ENCODE measurements at places on chromosomes 5 and 9. TPM values are rescaled to one million over a fixed set of nuclear protein-coding genes. Genes with fewer than 3 reads are reported as not detected.

DNA sequence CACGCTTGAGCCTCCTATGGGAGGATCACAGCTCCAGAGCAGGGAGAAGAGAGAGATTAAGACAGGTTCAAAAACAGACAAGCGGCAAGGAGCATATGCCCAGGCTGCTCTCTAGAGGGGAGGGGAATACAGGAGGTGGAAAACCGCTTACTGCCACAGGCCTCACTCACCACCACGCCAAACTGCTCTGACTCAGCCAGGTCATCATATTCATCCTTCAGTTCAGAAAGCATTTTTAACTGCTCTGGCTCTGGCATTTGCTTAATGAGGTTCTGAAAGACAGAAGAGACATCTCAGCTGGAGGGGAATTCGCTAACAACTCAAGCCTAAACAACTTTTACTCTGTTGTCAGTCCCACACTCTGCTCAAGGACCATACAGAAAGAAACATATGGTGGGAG is 40.1 kb downstream of the PCDHGC5 start:
- H3K4me3 ChIP-seq, result no peak overlapping the region
- H3K27ac ChIP-seq, result no peak overlapping the region
- H3K4me1 ChIP-seq, result no peaks in the 10 kb centered on the region
- peaks cover 93% of the 10 kb centered on the region for H3K36me3 ChIP-seq
- H3K27me3 ChIP-seq, result no peaks in the 10 kb centered on the region

The TRIM36 gene
- polyA plus RNA-seq, result 1.9 TPM

The GAS1 gene
- 0.18 TPM for polyA plus RNA-seq

GRCh38 chr5:41636605-41637004 is 126.2 kb upstream of the PLCXD3 start:
- H3K4me1 ChIP-seq, result no peaks in the 10 kb centered on the region
- H3K4me3 ChIP-seq, result no peak overlapping the region
- DNase-seq, result no peak
- H3K27ac ChIP-seq, result no peak overlapping the region
- no peaks in the 10 kb centered on the region for H3K36me3 ChIP-seq

DNA sequence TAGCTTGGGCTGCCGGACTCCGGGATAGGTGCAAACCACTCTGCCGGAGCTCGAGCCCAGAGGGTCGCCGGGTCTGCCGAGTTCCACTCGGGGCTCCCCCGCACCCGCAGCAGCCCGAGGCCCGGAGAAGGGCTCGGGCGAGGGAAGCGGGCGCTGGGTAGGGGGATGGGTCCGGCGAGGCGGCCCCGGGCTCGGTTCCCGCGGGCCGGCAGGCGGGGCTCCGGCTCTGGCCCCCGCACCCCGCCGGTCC is 507 bp downstream of the RICTOR start:
- H3K27ac ChIP-seq, result peak overlapping the region; percentile 93
- peak overlapping the region; percentile 92 for H3K4me3 ChIP-seq
- peaks cover 12% of the 10 kb centered on the region for H3K36me3 ChIP-seq
- peaks cover 28% of the 10 kb centered on the region for H3K4me1 ChIP-seq
- DNase-seq, result no peak
- H3K27me3 ChIP-seq, result no peaks in the 10 kb centered on the region

The LURAP1L gene
- polyA plus RNA-seq, result not detected

DNA sequence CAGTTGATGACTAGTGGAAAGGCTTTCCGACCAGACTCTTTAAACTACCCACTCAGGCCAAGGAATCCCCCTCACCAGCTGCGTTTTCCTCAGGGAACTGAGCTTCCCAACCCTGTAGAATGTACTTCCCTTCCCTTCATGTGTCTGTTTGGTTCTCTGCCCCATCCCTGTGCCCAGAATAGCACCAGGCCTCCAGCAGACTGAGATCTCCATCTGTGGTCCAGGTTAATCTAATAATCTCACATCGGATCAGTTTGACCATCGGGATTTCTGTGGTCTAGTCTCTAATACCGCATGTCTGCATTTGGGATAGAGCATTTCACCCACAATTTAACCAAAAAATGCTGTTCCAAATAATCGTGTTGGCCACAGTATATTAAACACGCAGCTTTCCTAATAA is 237.2 kb downstream of the ROR2 start:
- peaks cover 5% of the 10 kb centered on the region for H3K4me1 ChIP-seq
- H3K36me3 ChIP-seq, result no peaks in the 10 kb centered on the region
- no peak overlapping the region for H3K27ac ChIP-seq
- H3K4me3 ChIP-seq, result no peak overlapping the region
- no peak for DNase-seq

GRCh38 chr5:164336906-164337305 is 831.5 kb downstream of the MAT2B start:
- H3K27ac ChIP-seq, result no peak overlapping the region
- H3K4me1 ChIP-seq, result no peaks in the 10 kb centered on the region
- DNase-seq, result no peak
- H3K4me3 ChIP-seq, result no peak overlapping the region
- no peaks in the 10 kb centered on the region for H3K36me3 ChIP-seq
- no peaks in the 10 kb centered on the region for H3K27me3 ChIP-seq

The ACSL6 gene
- 0.45 TPM for polyA plus RNA-seq

The ANXA2R gene
- 2.3 TPM for polyA plus RNA-seq

The HTR4 gene
- polyA plus RNA-seq, result not detected

DNA sequence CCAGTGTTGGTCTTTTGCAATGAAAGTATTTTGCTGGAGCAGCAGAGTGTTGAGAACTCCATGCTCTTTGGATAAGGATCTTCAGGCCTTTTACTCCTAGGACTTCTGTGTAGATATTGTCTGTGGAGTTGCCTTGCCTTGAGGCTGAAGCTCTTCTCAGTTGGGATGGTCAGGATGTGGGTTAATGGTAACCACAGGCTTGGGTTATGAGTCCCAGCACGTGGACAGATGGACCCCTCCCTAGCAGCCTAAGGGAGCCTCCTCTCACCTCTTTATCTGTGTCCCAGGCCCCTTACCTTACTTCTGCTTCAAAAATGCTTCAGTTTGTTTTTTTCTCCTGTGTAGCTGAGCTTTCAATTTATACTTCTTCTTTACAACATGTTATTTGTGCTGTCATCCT is 109.9 kb downstream of the MEGF10 start:
- H3K27ac ChIP-seq, result no peak overlapping the region
- DNase-seq, result no peak
- no peaks in the 10 kb centered on the region for H3K36me3 ChIP-seq
- no peak overlapping the region for H3K4me3 ChIP-seq
- no peaks in the 10 kb centered on the region for H3K27me3 ChIP-seq

DNA sequence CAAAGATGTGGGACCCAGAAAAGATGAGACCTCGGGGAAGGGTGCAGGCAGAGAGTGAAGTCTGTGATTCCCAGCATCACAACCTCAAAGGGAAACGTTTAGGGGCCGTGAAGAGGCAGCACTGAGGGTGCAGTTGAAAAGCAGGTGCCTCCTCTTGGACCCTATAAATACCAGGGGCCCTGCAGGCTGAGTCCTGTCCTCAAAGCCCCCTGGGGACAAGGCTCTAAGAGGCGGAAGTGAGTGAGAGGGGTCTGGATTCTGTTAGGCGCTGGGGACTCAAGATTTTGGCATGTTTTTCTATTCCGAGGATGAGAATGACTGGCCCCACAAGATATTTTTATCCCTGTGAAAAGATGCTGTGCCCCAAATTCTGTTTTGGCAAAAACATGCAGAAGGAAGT is 107.8 kb downstream of the THBS4 start:
- H3K36me3 ChIP-seq, result peaks cover 6% of the 10 kb centered on the region
- no peak for DNase-seq
- H3K4me3 ChIP-seq, result peak overlapping the region; percentile 16

The CAMK2A gene
- polyA plus RNA-seq, result not detected

GRCh38 chr5:109421956-109422355 is 12.2 kb upstream of the PJA2 start:
- H3K4me1 ChIP-seq, result no peaks in the 10 kb centered on the region
- H3K27me3 ChIP-seq, result no peaks in the 10 kb centered on the region
- no peak for DNase-seq
- H3K27ac ChIP-seq, result no peak overlapping the region

The SPATA24 gene
- polyA plus RNA-seq, result 3.2 TPM

DNA sequence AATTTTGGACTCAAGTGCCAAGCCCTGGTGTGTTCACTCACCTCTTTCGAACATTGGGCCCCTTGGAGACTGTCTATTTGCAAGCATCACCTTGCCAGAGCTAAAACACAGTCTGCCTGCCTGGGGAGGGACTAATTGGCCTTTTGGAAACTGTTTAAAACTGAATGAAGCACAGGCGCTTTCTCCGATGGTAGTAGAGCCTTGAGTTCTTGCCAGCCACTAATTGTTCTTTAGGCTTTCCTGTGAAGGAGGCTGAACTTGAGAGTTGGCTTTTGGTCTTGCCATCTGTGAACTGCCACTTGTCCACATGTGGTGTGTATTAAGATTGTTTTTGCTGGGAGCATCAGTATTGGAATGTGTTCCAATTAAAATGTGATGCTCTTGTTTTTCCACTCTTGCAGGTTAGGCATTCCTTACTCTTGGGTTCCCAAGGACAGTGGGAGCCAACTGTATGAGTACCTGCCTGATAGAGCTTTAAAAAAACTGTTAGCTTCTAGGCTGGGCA is 26.0 kb downstream of the GARNL3 start:
- no peak overlapping the region for H3K27ac ChIP-seq
- no peak overlapping the region for H3K4me3 ChIP-seq
- H3K27me3 ChIP-seq, result no peaks in the 10 kb centered on the region
- no peak for DNase-seq
- peaks cover 14% of the 10 kb centered on the region for H3K4me1 ChIP-seq

GRCh38 chr5:114658194-114658593 is 296.3 kb downstream of the KCNN2 start:
- no peak for DNase-seq
- no peaks in the 10 kb centered on the region for H3K27me3 ChIP-seq
- H3K36me3 ChIP-seq, result no peaks in the 10 kb centered on the region

GRCh38 chr5:57298985-57299491 is 125.2 kb downstream of the GPBP1 start:
- H3K27me3 ChIP-seq, result no peaks in the 10 kb centered on the region
- H3K4me1 ChIP-seq, result peaks cover 18% of the 10 kb centered on the region
- no peaks in the 10 kb centered on the region for H3K36me3 ChIP-seq
- H3K4me3 ChIP-seq, result peak overlapping the region; percentile 10

DNA sequence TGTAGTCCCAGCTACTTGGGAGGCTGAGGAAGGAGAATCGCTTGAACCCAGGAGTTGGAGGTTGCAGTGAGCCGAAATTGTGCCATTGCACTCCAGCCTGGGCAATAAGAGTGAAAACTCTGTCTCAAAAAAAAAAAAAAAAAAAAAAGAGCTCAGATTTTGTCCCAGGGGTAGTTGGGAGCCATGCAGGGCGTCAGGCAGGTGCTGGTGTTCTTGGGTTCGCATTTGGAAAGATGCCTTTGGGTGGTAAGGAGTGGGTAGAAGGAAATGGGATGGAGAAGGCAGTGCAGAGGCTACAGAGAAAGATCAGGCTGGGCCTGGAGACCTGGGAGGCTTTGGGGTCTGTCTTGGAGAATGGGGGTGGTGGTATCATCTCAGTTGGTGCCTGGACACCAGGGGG is 23.9 kb downstream of the ADGRD2 start:
- H3K36me3 ChIP-seq, result no peaks in the 10 kb centered on the region
- no peaks in the 10 kb centered on the region for H3K27me3 ChIP-seq
- no peak for DNase-seq
- H3K4me3 ChIP-seq, result no peak overlapping the region

GRCh38 chr5:110055302-110055701 is 365.6 kb downstream of the MAN2A1 start:
- peaks cover 4% of the 10 kb centered on the region for H3K4me1 ChIP-seq
- H3K4me3 ChIP-seq, result no peak overlapping the region
- DNase-seq, result no peak
- no peak overlapping the region for H3K27ac ChIP-seq
- H3K27me3 ChIP-seq, result no peaks in the 10 kb centered on the region

The GARNL3 gene
- 1.5 TPM for polyA plus RNA-seq

The NMUR2 gene
- not detected for polyA plus RNA-seq

DNA sequence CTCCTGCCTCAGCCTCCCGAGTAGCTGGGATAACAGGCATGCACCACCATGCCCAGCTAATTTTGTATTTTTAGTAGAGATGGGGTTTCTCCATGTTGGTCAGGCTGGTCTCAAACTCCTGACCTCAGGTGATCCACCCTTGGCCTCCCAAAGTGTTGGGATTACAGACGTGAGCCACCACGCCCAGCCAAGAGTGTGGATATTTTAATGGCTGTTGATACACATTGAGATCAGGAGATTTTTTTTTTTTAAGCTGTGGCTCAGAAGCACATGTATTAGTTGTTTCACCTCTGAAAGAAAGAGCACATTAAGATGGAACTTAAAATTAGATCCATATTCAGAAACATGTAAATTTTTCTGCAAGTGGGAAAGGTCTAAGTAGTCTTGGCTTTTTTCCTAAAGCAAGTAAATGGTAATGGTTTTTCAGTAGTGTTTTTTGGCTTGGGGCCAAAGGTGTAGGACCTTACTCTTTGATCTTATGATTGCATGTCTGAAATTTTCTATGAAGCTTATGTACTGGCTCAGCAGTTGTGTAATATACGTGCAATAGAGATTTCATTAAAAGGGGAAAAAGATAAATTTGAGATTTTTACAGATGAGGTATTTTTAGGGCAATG is 9.9 kb downstream of the RBM27 start:
- H3K36me3 ChIP-seq, result peaks cover under 1% of the 10 kb centered on the region
- peaks cover 7% of the 10 kb centered on the region for H3K4me1 ChIP-seq
- H3K4me3 ChIP-seq, result no peak overlapping the region
- DNase-seq, result no peak

GRCh38 chr9:99362321-99362720 is 140.2 kb downstream of the SEC61B start:
- no peak for DNase-seq
- H3K27me3 ChIP-seq, result peaks cover 3% of the 10 kb centered on the region

DNA sequence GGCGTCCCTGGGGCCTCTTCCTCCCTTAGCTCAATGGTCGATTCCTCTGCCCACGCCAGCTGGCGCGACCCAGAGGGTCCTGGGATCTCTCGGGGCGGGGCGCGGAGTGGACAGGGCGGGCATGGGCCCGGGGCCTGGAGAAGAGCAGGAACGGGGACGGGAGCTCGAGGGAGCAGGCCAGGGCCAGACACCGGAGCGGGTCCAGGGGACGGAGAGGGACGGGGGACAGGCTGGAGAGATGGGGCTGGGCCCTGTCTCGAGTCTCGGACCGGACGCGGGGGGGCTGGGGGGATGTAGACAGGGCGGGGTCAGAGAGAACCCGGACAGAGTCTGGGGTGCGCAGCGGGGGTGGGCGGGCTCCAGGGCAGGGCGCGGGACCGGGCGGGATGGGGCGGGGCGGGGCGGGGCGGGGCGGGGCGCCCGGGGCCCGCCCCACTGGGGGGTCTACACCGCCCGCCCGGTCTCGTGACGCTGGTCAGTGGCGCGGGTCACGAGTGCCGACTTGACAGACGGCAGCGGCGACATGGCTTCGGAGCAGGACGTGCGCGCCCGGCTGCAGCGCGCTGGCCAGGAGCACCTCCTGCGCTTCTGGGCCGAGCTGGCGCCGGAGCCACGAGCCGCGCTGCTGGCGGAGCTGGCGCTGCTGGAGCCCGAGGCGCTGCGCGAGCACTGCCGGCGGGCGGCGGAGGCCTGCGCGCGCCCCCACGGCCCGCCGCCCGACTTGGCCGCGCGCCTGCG is at the start of gene UAP1L1:
UAP1L1 (plus strand) TSS at position 508 of the 738 bp plus-strand sequence; CDS start at position 524, 16 bp downstream.
- DNase-seq, result peak; percentile 62
- H3K4me1 ChIP-seq, result peaks cover 18% of the 10 kb centered on the region
- H3K27ac ChIP-seq, result peak within 1 kb of the TSS; percentile 73
- H3K4me3 ChIP-seq, result peak within 1 kb of the TSS; percentile 77

The VAV2 gene
- polyA plus RNA-seq, result 13.6 TPM

The OLFM1 gene
- polyA plus RNA-seq, result 13.2 TPM
